ENCODE measurements at places on chromosomes 5 and 9.

GRCh38 chr5:149228618-149229297, 42.9 kb upstream of the AFAP1L1 start:
- DNase-seq: no peak

DNA sequence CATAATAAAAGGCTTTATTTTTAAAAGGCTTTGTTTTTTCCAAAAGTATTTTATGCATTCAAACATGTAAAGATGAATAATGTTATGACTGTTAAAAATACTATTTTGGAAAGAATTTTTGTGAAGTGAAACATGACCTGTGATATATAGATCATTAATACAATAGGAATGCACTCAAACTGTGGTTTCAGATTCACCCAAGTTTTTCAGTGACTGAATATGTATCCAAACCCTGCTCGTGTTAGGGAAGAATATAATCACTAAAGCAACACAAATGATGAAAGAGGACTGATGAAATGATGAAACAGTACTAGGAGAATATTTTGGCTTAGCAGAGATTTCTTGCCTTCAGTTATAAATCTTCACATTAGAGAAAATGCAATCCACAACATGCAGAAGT, 278.0 kb downstream of the ADAMTS6 start:
- no peak for DNase-seq

DNA sequence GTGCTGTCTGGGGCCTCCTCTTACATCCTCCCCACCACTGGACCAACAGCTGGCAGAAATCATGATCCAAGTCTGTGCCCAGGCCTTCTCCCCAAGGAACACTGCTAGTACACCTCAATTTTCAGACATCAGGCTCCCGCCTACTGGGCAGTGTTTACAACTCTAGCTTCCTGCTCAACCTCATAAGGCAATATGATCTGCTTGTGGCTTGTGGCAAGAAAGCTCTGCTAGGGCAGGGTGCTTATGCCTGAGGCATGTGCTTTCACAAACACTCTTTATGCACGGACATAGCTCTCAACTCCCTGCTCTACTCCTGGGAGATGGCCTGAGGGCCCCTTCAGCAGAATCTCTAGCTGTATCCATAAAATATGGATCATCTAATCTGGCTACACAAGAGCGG, 32.5 kb downstream of the SH3TC2 start:
- DNase-seq: no peak

DNA sequence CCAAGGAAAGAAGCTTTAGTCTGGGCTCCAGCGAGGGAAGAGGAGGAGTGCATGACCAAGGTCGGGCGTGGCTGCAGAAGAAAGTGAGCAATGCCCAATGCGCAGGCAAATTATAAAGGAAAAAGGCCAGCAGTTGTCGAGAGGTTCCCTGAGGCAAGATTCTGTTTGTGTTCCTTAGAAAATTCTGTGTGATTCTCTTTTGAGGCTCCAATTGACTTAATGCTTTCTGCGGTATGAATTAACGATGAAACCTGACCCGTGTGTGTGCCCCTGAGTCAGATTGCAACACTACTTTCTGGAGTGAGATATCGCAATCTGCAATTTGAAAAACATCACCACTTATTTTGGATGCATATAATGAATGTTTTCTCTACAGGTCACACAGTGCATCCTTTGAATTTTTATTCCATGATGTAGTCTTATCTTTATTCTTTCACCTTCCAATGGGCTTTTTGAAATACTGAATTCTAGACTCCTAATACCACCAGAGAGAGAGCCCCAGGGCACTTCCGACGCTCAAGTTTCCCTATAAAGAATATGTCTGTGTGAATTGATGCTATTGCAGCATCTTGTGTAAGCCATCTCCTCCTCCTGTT, 117.9 kb upstream of the IL6ST start:
- DNase-seq: no peak

GRCh38 chr9:122835313-122835731, 6.9 kb upstream of the PDCL start:
- no peak for DNase-seq

GRCh38 chr9:75885652-75886051, 4.8 kb upstream of the PCSK5 start:
- no peak for DNase-seq

GRCh38 chr9:113580041-113580953, 116.8 kb downstream of the RGS3 start:
- DNase-seq: peak; percentile 60

GRCh38 chr9:71747576-71747975, 20.7 kb downstream of the CEMIP2 start:
- DNase-seq: no peak

GRCh38 chr5:34494111-34494755, 161.9 kb upstream of the RAI14 start:
- no peak for DNase-seq

GRCh38 chr9:68981789-68982188, 32.1 kb downstream of the PRKACG start:
- no peak for DNase-seq

DNA sequence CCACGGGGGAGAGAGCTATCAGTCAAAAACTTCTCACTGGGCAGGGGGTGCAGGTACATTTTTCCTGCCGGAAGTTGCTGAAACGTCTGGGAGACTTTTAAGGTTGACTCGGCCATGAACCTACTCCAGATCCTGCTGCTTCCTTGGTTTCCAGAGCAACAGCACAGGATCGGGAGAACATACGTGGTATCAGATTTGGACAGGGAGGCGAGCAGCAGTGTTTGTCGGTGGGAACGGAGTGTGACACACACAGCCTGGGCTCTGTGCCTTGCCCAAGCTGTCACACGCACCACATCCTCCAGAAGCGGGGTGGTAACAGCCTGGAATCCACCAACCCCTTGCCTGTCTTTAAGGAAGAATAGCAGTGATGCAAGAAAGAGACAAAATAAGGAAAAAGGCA, 276.5 kb downstream of the SLIT3 start:
- DNase-seq: no peak

DNA sequence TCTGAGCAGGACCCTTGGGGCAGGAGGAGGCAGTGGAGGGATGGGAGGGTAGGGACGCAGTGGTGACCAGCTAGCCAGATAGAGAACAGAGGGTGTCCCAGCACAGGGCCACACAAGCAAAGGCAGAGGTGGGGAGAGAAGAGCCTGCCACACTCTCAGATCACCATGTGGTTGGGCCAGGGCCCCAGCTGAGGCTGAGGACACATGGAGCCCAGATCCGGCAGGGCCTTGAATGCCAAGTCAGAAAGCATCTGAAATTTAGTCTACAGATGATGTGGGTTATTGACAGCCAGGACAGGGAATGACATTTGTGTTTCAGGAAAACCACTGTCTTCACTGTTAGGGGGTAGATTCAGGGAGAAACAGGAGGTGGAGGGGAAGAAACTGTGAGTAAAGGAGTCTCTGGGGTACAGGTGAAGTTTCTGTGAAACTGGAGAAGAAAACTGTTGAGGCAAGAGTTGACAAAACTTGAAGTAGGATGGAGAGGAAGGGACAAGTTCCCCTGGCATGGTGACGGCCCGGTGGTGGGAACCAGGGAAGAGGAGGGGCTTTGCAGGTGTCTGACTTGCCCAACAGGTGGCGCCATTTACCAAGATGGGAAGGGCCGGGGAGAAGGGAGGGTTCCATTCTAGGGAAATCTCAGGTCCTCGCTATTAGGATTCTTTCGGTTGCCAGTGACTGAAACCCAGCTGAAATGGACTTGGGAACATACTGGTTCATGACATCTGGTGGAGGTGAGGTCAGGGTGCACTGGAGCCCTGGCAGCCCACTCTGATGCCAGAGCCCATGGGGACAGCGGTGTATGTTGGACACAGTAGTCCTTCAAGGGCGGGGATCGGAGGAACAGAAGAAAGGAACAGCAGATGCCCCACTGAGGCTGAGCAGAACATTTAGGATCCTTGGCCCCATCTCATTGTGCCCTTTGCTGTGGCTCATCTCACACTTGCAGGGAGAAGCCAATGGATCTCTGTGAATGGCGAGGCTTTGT, 100.1 kb downstream of the KCNIP1 start:
- peak; percentile 17 for DNase-seq

- DNase-seq: no peak
Measured at GRCh38 chr5:1016036-1016435, 7.4 kb downstream of the NKD2 start.

- no peak for DNase-seq
Measured at GRCh38 chr5:65910711-65911110, 15.7 kb upstream of the ERBIN start.

- no peak for DNase-seq
Measured at GRCh38 chr9:96156171-96156974, 145.6 kb downstream of the HSD17B3 start.

- no peak for DNase-seq
Measured at GRCh38 chr5:144142139-144142823, 28.2 kb downstream of the YIPF5 start.

DNA sequence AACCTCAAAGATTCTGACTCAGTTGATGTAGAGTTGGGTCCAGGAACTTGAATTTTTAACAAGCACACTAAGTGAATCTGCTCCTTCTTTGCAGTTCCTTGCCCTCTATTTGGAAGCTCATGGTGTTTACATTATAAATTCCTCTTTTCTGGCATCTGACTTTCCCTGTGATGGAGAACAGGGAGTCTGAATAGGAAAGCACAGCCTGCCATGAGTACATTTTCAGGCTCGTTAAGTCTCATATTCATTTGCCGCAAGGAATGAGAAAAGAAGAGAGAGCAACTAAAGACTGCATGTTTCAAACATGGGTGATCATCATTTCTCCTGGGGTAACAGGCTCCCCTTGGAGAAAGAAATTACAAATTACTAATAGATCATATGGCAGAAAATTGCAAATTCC, 468.1 kb upstream of the DMAC1 start:
- DNase-seq: no peak

DNA sequence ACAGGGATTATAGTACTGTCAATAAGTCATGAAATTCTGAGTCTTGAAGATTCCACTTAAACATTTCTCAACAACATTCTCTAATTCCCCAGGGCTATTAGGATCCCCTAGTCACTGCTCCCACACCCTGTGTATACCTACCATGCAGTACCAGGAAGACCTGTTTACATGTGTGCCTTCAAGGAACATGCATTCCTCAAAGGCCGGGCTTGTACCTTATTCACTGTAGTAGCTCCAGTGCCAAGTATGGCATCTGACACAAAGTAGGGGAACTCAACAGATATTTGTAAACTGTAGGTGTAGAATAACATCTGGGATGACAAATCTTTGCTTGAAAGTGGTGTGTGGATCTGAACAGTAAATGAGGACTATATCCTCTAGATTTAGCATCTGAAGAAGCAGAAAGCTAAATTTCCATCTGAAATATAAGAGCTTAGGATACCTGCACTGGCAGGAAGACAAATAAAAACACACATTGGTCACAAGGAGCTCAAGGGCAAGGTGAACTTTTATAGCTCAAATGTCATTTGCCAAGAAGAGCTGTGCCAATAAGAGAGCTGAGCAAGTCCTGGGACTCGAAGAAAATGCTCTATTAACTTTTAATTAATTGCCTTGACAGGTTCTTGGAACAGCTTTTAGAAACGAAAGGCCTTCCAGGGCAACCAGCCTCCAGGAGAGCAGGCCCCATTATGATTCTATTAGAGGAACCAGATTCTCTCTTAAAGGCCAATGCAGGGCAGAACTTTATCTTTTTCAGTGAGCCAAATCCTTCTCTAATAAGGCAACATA, 52.3 kb upstream of the MYOT start:
- DNase-seq: no peak

GRCh38 chr9:95742821-95743220, 132.7 kb upstream of the ERCC6L2 start:
- DNase-seq: no peak

DNA sequence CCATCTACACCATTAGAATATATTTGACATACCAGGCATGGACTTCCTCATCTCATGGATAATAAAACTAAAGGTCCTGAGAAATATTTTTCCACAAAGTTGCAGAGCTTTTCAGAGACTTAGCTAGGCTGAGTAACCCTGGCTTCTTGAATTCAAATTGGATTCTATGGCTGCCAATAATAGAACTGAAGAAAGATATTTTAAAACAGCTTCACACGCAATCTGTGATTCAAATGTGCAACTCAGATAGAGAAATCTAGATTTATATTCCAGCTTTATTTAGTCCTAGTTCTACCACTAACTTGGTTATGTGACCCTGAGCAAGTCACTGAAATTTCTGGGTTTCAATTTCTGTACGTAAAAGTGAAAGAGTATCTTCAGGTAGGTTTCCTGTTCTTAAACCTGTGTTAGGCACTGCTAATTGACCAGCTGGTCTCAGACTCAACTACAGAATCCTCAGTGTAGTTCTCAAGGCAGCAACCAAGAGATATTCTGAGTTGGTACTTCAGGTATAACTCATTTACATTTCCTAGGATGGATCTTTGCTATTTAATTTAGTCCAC, 235.3 kb downstream of the GABRB2 start:
- no peak for DNase-seq

- DNase-seq: no peak
Measured at GRCh38 chr5:147391781-147392180, 118.1 kb downstream of the DPYSL3 start.

DNA sequence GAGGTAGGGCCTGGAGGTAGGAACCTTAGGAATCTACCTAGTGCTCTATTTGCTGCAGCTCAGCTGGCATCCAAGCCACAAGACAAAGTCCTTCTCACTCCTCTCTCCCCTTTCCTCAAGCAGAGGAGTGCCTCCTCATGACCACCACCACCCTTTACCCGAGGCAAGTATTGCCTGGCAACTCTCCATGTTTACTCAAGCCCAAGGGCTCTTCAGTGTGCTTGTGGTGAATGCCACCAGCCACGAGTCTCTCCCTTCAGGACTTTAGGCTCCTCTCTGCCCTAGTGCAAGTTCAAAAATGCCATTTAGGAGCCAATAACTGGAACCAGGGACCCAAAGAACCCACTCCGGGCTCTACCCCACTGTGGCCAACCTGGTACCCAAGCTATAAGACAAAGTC, 514.5 kb upstream of the RGMB start:
- no peak for DNase-seq

GRCh38 chr5:176995896-176996767, 10.4 kb downstream of the UIMC1 start:
- no peak for DNase-seq

DNA sequence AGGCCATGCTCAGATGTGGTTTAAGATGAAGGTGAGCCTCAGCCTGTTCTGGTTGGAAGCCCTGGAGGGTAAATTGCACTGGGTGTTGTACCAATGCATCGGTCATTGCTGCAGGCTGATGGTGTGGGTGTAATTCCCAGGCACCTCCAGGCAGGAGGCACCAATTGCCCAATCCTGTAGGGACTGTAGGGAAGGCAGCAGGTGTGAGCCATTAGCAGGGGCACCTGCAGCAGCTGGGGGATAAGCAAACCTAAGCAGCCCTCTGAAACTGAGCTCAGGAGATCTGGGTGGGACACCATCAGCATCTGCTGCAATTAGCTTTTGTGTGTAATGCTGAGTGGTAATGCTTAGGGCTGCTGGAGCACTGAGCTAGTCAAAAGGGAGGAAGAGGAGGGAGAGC, 190.1 kb upstream of the TBC1D2 start:
- DNase-seq: no peak

DNA sequence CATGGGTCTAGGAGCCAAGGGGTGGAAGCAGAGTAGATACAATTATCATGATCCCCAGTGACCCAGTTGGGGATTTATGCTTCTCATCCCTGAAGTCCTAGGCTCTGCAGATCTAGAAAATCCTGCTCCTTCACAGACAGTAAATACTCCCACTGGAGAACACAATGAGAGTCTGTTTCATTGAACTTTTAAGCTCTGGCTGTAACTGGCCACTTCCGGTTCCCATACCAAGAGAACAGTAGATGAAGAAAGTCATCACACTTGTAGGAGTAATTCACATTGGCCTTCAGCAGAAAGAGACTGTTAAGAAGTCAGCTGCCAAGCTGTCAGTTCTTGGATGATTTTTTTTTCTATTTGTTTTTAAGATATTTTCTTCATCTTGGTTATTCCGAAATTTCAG, 597.1 kb downstream of the ACTL7B start:
- no peak for DNase-seq
